ENCODE measurements at places on chromosomes 7 and 10.
A peak's percentile ranks its signal among the peaks of the same experiment; 100 is the strongest.

DNA sequence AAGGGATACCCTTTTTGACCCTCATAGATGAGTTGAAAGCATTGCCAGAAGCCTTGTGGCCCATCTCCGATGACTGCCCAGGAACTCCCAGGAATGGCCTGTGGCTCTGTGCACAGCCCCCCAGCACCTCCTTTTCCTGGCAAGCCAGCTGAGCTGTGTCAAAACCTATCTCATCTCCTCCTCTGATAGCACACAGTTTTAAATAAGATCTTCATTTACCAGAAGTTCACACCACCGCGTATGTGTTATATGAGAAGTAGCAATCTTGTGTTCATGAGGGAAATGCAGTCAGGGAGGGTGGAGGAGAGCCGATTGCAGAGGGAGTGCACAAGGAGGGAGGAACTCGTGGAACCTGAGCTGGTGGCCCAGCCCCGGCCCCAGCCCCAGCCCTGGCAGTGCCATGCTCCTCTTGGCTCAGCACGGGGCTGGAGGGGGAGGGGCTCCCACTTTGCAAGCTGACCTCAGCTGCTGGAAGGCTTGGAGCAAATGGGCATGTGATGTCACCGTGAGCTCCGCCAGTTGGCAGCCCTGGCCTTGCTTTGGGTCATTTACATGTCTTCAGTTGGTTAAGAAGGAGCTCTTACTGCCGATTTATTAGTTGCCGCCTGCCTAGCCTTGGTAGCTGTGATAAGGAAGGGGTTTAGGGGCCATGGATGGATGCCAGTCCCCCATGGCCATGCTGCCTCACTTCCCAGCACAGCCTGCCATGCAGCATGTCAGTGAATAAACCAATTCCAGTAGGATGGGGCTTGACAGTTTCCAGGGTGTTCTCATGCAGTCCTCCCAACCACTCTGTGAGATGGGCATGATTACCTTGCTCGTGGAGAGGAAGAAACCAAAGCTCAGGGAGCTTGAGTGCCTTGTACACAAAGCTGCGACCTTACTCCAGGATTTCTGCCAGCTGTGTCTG lies 20.0 kb downstream of the UNC5B start:
- DNase-seq = peak; percentile 61

- DNase-seq = no peak
These were observed 158.6 kb upstream of the TCF7L2 start for GRCh38 chr10:112791447-112791846.

- no peak for DNase-seq
These were observed 9.6 kb upstream of the CFAP46 start for GRCh38 chr10:132951926-132952325.

- DNase-seq = no peak
These were observed 74.2 kb downstream of the TSPAN12 start for GRCh38 chr7:120783721-120784120.

- peak; percentile 88 for DNase-seq
These were observed 619.8 kb upstream of the GALNT17 start for GRCh38 chr7:70512144-70512543.

- no peak for DNase-seq
These were observed 48.4 kb upstream of the PODXL start for GRCh38 chr7:131604841-131605279.

DNA sequence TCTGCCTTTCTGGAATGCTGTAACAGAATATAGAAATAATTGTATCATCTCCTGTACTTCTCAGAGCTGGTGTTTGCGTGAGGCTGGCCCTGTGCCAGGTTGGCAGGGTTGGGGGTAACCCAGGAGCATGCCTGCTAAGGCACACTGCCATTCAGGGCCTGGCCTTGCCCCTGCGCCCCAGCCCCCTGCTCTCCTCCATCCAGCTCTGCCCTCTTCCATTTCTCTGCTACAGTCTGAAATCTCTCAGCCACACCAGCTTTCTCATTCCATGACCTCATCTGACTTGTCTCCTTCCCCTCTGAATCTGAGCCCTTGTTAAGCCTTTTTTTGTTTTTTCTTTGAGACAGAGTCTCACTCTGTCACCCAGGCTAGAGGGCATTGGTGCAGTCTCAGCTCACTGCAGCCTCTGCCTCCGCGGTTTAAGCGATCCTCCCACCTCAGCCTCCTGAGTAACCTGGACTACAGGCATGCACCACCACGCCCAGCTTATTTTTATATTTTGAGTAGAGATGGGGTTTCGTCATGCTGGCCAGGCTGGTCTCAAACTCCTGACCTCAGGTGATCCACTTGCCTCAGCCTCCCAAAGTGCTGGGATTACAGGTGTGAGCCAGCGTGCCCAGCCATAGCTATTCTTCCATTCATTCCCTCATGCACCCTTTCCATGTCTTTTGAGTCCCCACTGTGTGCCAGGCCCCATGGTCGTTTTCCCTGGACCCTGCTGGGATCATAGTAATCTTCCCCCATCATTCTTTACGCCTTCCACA lies 206.8 kb downstream of the CUX1 start:
- no peak for DNase-seq

- no peak for DNase-seq
These were observed 393.6 kb upstream of the STEAP1 start for GRCh38 chr7:89760690-89761089.

GRCh38 chr10:121096617-121097431 lies 245.7 kb downstream of the WDR11 start:
- no peak for DNase-seq

- DNase-seq = no peak
These were observed 1.1 kb downstream of the FAM133B start for GRCh38 chr7:92589056-92589455.

DNA sequence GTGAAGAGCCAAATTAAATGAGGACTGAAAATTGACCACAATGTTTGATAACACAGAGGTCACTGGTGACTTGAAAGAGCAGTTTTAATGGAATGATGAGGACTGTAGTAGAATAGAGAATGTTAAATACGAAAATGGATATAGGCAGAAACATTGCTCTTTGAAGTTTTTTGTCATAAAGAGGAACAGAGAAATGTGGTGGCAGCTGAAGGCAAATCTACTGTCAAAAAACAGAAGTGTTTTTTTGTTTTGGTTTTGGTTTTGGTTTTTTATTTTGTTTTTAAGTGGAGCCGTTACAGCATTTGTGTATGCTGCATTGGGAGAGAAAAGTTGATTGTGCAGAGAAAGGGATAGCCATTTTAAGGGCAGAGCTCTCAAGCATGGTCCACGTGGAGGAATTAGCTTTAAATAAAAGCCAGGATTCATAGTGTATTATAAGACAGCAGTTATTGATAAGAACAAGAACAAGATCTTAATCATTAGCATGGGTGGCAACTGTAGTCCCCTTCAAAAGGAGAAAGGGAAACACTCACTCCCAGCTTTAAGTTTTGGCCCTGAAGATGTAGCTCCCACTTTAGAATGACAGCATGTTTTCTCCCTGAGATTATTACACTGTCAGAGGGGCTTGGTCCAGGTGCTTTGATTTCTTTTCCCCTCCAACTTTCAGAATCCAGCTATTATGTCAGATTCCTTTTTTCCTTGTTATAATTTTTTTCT lies 156.7 kb upstream of the BET1 start:
- DNase-seq = no peak

DNA sequence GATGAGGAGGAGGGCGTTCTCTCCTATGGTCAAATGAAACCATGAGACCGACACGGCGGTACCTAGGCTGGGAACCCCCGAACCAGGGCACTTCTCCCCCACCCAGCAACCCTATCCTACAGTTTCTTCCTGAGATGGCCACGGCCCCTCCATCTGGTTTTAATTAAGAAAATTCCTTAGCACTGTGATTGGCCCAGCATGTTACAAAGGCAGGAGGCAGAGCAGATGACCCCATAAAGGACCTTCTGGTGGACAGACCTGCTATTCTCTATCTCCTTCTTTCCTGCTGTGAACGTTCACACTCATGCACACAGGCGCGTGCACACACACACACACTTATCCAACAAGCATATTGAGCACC lies 129.4 kb downstream of the RGS10 start:
- DNase-seq = no peak

DNA sequence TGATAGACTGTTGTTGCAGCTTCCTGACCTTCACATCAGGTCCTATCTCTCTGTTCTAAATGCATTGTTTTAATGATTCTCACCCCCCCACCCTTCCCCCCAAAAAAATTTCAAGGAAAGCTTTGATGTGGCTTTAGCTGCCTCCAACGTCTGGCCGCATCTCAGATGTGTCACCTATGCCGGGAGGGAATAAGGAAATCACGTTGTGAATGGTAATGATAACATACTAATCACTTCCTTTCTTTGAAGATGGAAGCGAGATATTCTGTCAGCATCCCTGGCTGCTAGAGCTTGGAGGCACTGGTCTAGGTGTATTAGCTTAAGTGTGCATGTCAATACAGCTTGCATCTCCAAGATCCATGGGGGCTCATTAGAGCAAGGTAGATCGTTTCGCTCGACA lies 89.6 kb downstream of the VTI1A start:
- no peak for DNase-seq

GRCh38 chr7:27600247-27600646 lies 62.4 kb downstream of the HIBADH start:
- DNase-seq = no peak

GRCh38 chr7:143454091-143454680 lies 10.9 kb downstream of the TAS2R60 start:
- no peak for DNase-seq

DNA sequence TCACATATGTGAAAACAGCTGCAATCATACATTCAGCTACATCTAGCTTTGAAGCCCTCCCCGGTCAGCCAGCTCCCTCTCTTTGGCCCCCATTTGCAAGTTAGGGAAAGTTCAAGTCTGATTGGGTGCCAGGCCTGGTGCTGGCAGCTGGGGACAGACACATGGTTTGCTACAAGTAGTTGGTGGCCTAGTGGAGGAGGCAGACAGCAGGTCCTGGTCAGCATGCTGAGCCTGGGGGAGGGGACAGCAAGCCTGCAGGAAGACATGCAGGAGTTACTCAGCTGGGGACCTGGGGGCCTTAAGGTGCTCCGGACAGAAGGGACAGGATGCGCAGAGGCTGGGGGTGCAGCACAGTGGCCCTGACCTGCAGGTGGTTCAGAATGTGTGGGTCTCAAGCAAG lies 956.9 kb upstream of the ZNF722 start:
- DNase-seq = no peak

DNA sequence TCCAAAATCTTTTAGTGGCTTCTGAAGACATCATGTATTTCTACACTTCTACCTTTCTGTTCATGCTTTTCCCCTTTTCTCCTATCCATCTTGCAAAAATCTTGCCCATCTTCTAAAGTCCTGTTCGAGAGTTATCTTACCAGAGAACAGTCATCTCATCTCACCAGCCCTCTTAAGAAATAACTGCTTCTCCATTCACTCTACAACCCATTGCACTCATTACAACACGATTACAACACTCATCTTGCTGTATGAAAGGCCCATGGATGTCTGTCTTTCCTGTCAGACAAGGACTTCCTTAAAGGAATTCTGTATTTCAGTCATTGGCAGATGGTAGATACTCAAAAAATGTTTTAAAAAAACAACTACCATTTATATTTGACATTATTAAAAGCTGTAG lies 30.8 kb downstream of the ZNF438 start:
- no peak for DNase-seq

GRCh38 chr7:136326045-136326609 lies 349.0 kb upstream of the MTPN start:
- peak; percentile 42 for DNase-seq

DNA sequence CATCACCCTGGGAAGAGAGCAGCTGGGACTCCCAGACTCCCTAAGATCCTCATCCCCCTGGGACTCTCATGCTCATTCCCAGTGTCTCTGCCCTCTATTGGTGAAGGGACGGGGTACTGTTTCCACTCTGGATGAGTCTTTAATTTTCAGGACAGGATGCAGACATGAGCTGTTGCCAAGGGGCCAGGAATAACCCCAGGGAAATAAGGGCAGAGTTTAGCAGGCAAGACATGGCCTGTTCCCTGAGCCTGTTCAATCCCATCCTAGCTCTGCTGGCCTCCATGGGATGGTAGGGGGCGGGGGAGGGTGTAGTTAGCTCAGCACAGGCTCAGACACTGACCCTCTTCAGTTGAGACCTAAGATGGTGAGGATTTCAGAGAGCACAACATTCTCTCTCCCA lies 14.0 kb downstream of the C10orf105 start:
- DNase-seq = no peak

- DNase-seq = no peak
These were observed 688.5 kb upstream of the SEMA3D start for GRCh38 chr7:85875398-85875797.
